GF-D8 (cell line): ENCODE measurements at places on chromosomes 1 and 21.
A peak's percentile ranks its signal among the peaks of the same experiment; 100 is the strongest.

- no peak for DNase-seq
These were observed 14.9 kb downstream of the TTC34 start for GRCh38 chr1:2786329-2787162.

- no peak for DNase-seq
These were observed 34.3 kb downstream of the GPR137B start for GRCh38 chr1:236176337-236177336.

- no peak for DNase-seq
These were observed 569 bp downstream of the TRABD2B start for GRCh38 chr1:47996406-47997226.

DNA sequence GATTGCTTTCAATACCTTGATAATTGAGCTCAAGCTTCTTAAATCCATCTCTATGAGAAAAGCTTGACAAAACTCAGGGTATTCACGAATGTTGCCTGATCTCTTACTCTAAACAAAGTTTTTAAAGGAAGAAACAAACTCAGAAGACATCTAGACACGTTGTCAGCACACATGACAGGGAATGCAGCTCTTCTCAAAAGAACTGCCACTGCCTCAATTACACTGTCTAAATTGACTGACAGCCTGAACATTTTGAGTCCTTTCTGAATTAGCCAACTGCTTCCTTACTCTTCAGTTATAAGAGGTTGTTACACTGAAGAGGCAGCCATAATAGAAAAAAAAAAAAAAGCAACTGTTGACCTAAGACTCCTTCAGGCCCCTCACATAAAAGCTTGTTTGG lies 1646.7 kb upstream of the B3GALT2 start:
- DNase-seq: no peak

- no peak for DNase-seq
These were observed 31.2 kb upstream of the SYNC start for GRCh38 chr1:32733582-32734321.

GRCh38 chr1:167800251-167800650 lies 78.5 kb downstream of the MPZL1 start:
- no peak for DNase-seq

DNA sequence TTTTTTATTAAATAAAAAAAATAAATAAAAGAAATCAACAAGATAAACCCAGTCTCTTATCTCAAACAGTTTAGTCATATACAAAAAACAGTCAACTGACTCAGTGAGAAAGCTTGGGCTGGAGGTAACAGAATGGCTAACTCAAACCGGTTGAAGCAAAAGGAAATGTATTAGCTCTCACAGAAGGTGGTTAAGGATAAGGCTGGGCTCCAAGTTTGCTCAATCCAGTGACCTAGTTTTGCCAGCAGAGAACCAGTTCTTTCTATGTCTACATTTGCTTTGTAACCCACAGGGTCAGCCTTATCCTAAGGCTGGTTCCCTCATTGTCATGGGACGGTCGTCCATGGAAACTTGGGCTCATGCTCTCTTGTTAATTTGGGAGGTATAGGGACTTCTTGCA lies 144.5 kb upstream of the L1TD1 start:
- no peak for DNase-seq

DNA sequence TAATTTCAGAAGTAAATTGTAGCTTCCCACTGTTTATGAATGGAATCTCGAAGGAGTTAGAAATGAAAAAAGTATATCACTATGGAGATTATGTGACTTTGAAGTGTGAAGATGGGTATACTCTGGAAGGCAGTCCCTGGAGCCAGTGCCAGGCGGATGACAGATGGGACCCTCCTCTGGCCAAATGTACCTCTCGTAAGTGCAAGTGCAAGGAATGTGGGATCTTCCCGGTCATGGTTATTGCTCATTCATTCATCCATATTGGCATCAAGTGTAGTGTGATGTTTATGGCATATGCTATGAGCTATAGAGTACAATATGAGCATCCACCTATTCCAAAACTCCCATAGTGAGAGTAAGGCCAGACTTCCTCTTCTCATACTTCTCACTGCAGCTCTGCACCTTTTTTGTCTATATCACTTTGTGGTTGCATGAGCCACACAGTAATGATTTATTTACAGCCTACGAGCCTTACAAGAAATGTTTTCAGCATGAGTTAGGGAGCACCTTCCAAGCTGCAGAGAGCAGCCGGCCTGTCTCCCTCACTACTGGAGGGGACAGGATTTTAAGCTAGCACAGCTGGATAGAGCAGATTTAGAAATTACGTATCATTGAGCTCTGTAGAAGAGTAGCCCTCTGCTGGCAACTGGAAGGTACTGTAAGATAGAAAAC lies 24.9 kb upstream of the CR1L start:
- DNase-seq: peak; percentile 8

DNA sequence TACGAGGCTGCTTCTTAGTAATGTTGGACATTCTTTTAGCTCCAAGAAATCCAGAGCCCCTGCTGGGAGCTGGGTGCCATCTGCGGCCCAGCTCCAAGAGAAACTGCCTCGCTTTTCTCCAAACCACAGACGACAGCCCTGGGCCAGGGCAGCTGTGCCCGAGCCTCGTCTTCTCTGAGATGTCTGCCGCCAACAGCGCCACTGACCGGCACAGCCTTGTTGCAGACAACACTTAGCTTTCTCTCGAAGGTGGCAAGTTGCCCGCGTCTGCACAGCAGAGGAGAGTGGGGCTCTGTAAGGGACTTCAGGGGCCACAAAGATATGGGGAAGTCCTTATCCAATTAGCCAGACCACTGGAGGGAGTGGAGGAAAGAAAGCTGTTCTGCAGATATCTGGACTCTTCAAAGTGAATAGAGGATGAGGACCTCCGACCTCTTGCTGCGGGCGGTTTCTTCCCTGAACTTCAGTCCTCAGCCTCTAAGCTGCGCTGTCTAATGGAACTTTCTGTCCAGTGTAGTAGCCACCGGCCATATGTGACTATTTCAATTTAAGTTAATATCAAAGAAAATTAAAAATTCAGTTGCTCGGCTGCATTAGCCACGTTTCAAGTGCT lies 63.9 kb upstream of the DISP3 start:
- no peak for DNase-seq

- no peak for DNase-seq
These were observed 17.8 kb upstream of the RAB29 start for GRCh38 chr1:205792961-205793673.

GRCh38 chr1:117652421-117652820 lies 46.6 kb downstream of the TENT5C start:
- DNase-seq: no peak

- no peak for DNase-seq
These were observed 1373.7 kb downstream of the BRINP3 start for GRCh38 chr1:189103956-189104355.

DNA sequence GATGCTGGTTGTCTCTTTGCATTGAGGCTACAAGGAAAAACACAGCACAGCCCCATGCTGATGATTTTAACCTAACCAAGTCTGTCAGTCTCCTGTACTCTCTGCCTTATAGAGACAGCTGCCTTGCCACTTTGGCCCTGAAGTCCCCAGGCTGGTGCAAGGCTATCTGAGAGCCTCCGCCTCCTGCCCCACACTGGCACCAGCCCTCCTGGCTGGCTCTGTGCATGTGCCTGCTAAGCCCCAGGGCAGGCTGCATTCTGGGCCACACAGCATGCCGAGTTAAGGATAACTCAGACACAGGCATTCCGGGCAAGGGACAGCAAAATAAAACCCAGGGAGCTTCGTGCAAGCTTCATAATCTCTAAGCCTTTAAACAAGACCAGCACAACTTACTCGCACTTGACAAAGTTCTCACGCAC lies 910 bp downstream of the RUNX1 start:
- DNase-seq: peak; percentile 50

GRCh38 chr1:64755361-64755760 lies 10.5 kb downstream of the RAVER2 start:
- DNase-seq: no peak

DNA sequence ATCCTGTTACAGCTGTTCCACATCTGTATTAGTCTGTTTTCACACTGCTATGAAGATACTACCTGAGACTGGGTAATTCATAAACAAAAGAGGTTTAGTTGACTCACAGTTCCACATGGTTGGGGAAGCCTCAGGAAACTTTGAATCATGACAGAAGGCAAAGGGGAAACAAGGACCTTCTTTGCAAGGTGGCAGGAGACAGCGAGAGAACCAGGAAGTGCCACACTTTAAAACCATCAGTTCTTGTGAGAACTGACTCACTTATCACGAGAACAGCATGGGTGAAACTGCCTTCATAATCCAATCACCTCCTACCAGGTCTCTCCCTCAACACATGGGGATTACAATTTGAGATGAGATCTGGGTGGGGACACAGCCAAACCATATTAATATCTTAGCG lies 110.3 kb upstream of the TRABD2B start:
- no peak for DNase-seq

DNA sequence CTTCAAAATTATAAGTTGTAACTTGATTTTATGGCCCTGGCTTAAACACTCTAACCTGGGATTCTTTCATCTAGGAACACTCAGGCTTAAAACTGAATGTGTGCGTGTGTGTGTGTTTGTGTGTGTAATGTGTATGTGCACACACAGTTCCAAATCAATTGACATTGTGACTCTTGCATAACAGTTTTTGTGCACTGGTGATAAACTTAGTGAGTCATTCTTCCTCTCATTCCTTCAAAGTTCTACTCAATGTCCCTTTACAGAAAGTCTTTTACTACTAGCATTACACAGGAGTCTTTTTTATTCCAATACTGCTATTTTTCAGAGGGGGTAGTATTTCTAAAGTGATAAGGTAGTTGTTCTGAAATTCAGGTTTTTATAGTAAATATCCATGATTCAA lies 943.6 kb downstream of the KCNT2 start:
- no peak for DNase-seq

DNA sequence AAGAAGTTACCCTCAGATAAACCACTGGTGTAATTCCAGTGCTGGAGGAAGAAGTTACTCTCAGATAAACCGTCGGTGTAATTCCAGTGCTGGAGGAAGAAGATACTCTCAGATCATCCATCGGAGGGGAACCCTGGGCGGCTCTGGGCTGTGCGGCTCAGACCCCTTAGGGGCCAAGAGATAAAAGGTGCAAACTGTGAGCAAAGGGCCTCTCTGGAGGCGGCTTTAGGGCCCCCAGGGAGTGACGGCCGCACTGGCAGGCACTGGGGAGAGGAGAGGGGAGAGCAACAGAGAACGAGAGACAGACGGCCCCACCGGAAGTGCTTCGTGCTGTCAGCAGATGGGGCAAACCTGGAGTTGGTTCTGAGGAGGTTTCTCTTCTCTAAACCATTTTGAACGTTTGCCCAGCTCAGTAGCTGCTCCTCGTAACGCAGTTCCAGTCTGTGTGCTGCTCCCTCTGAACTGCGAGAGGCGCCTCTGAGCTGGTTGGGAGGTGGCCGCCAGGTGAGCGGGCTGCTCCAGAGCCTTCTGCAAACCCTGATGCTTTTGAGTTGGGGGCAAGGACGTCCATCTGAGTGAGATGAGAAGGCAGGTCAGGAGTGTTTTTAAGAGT lies 62.6 kb upstream of the COL6A1 start:
- no peak for DNase-seq

GRCh38 chr1:26820784-26821269 lies 5.7 kb upstream of the ZDHHC18 start:
- DNase-seq: peak; percentile 37

DNA sequence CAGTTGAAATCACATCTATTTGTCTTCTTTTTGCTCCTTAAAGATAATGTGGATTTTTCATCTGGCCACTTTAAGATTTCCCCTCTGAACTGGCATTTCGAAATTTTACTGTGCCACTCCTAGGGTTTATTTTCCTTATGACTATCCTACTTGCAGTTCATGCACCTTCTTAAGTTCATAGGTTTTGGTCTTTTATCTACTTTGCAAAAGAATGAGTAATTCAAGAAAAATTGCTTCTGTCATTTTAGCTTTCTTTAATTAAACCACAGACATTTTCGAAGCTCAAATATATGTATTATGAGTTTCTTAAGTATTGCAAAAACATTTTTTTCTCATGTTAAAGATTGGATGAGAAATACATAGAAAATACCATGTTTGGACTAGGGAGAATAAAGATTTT lies 1244.8 kb upstream of the TMPRSS15 start:
- no peak for DNase-seq

DNA sequence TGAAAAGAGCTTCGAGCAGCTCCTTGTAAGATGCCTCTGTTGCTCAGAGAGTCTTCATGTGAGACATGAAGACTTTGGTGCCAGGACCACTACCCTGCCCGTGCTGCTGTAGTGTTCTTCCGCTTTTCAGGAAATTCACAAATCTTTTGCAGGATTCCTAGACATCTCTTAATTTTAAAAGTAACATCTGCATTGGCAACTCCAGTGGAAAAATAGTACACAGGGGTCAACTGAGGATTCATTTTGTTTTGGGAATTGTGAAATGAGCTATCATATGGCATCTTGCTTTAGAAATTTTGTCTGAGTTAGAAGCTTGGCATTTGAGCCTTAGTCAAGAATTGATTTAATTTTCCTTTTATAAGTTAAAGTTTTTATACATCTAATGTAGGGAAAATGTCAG lies 7.2 kb downstream of the PRDM2 start:
- DNase-seq: no peak

- DNase-seq: no peak
These were observed 12.4 kb upstream of the SHISA4 start for GRCh38 chr1:201876148-201876818.

- DNase-seq: no peak
These were observed 166.1 kb downstream of the PDE4B start for GRCh38 chr1:65958561-65959350.

- no peak for DNase-seq
These were observed 29.7 kb downstream of the ECE1 start for GRCh38 chr1:21260405-21261125.

DNA sequence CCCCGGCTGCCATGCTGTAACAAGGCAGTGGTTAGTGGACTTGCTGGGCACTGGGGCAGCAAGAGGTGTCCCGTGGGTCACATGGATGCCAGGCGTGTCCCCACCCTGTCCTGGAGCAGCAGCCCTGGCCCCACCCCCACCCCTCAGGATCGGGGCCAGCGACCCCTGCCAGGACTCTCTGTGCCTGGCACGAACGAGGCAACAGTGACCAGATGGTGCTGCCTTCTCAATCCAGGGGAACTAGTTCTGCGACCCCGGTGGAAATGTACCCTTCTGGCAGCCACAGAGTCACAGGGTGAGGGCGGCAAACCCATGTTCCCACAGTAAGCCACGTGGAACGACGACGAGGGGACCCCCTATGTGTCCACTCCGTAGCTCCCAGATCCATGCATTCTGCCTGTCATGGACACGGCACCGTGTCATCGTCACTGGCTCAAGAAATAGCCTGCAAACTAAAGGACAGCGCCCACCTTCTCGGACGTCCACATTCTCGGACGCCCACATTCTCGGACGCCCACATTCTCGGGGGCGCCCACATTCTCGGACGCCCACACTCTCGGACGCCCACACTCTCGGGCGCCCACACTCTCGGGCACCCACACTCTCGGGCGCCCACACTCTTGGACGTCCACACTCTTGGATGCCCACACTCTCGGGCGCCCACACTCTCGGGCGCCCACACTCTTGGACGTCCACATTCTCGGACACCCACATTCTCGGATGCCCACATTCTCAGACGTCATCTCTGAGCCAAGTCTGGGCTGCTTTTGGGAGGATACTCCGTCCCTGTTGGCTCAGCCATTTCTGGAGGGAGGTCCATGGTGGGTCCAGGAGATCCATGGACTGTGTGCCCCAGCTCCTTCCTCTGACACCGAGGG lies 19.6 kb upstream of the ACTRT2 start:
- no peak for DNase-seq
